Stimulated activated CD4-positive, alpha-beta T cell treated with anti-CD3 and anti-CD28 coated beads, TNF-alpha, amount 100 ng/mL, for 1 hour (primary cell): ENCODE measurements at places on chromosomes 11 and 22.

GRCh38 chr11:72430741-72431570 lies 3.4 kb downstream of the CLPB start:
- DNase-seq = no peak

DNA sequence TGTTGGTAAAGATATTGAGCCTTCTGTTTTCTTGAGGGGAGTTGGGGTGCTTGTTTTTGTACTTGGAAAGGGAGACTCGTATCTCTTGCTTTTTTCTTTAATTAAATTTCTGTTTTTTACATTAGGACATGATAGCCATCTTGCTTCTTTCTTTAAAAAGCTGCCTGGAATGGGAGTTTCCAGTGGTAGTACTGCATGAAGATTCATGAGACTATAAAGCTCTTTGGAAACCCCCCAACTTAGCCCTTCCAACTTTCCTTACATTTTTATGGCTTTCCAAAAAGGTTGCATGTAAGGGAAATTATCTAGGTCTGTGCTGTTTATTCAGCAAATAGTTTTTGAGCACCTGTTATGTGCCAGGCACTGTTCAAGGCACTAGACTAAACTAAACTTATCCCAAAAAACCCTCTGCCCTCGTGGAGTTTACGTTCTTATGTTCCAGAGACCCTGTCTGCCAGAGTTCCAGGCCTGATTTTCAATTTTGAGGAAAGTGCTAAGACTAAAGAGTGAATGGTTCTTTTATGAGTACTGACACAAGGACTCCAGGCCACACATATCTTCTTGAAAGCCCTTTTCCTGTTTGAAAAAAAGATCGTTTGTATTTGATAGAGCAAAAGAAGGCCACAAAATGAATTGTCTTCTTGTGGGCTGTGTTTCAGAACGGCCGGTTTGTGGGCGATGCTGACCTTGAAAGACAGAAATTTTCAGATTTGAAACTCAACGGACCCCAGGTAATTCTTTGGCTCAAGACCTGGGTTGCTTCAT lies 31.9 kb downstream of the CTNND1 start:
- no peak for DNase-seq

GRCh38 chr11:70324376-70325115 lies 54.1 kb downstream of the PPFIA1 start:
- no peak for DNase-seq

DNA sequence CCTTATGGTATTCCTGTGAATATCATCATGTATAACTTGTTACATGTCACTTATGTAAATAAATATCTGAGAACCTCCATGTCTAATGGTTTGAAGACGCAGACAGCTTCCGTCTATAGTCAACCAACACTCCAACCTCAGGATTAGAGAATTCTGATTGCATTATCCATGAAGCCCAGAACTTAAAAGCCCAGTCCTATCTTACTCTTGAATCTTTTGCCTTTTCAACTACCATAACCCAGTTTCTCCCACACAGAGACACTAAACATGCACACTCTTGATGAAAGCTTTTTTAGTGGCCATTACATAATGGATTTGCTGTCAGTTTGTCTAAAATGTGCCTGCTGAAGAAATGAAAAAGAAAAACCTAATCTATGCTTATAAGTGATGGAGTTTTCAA lies 1219.2 kb downstream of the LRRC4C start:
- no peak for DNase-seq

DNA sequence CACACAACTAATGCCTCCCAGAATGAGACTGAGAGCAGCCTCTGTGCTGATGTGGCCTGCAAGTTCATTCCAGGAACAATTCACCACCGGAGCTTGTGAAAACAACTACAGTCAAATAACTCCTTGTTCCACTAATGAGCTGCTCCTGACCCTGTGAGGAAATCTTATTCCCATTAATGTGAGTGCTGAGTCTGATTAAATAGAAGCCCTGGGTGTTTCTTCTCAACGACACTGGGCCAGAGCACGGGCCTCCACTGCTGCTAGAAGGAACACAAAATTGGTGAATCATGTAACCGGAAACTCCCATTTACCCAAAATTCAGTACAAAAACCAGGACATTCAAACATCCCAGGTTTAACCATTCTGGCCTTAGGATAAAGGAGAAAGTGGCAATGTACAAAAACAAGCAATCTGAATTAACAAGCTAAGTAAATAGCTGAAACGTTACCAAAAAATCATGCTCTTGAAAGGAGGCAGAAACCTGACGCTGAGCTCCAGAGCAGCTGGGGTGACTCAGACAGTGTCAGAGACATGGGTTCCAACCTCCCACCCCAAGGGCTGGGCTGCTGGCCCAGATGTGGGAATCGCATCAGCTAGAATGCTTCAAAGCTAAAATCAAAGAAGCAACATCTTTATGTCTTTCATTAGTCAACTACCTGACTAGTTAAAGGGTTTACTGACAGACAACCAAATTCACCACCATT lies 26.7 kb downstream of the SERGEF start:
- DNase-seq = no peak

DNA sequence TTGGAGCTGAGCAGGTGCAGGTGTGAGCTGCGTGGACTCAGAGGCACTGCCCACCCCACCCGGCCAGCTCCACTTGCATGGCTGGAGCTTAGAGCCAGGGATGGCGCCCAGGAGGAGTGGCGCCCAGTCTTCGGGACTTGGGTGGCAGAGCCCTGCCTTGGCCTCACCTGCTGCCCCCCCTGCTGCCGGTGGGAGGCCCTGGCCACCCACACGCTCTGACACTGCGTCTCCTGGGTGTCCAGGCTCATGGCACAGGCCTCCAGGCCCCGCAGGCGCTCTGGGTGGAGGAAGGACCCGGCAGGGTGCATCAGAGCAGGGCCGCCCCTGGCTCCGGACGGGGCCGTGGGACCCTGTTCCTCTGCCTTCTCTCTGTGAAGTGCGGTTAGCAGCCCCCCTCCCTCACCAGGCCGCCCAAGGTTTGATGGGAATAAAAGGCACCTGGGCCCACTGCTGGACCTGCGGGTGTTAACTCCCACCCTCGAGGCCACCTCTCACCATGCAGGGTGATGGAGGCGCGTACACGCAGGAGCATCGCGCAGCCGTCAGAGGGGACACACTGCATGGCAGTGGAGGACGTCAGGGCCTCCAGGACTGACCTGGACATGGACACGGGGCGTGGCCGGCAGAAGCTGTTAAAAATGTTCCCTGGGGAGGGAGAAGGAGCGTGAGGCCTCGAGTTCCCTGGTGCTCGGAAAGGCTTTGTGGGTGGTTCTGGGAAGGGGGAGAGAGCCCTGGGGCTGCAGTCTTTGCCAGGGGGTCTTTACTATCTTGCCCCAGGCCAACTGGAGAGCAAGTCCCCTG lies 11.8 kb downstream of the IL17REL start:
- DNase-seq = no peak

DNA sequence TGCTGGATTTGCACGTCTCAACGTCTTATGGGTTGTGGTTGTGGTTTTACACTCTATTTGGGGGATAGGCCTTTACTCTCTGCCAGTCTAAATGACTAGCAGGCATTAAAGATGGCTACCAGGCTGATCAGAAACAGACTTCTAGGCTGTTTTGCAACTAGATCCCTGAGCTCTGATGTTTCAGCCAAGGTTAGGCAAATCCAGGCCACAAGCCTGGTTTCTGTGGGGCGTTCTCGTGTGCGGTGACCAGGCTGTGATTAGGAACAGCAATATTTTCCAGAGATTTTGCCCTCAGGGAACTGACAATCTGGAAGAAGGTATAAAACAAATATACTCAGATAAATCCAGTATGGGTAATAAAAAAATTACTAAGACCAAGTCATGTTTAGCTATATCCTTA lies 502.4 kb downstream of the INSC start:
- DNase-seq = no peak

- no peak for DNase-seq
Measured at GRCh38 chr11:61510974-61511373, 2.4 kb downstream of the LRRC10B start.

- DNase-seq = peak; percentile 41
Measured at GRCh38 chr11:3905080-3905953, 49.9 kb downstream of the STIM1 start.

- DNase-seq = no peak
Measured at GRCh38 chr22:49966041-49966773, 5.6 kb downstream of the PIM3 start.

DNA sequence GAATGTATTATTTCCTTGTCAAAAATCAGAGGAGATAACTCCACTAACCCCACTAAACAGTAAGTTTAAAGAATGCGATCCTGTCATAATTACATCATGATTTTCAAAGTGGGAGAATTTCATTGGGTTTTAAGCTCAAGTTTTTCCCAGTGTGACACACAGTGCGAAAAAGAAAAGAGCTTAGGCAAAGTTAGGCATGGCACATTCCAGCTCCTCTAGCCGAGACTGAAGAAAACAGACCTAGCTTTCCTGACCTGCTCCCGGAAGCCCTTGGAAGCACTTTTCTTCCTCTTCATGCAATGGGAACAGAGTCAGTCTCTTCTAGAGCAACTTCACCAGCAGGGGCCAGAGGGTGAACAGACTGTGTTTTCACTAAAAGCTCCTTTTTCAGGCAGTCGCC lies 76.6 kb upstream of the AKIP1 start:
- DNase-seq = no peak

- no peak for DNase-seq
Measured at GRCh38 chr22:49243965-49244364, 583.7 kb downstream of the BRD1 start.

DNA sequence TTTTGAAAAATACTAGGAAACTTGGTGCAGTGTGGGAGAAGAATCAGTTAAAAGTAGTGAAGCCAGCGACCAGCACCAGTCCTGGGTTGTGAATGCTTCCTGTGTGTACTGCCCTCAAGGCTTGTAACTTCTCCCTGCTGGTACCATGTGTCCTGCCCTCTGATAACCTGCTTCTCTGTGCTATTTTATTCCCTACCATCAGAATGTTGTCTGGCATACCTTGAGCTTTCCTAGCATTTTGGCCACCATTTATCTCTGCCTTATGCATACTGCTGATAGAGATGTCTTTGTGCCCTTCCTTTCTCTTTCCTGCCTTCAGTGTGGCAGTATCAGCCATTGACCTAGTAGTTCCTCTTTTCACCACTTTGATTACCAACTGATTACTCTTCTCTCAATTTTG lies 2.0 kb downstream of the GTF2H1 start:
- no peak for DNase-seq

- no peak for DNase-seq
Measured at GRCh38 chr11:63767565-63768236, 874 bp downstream of the ZFTA start.

- DNase-seq = no peak
Measured at GRCh38 chr11:91160661-91161060, 937.8 kb upstream of the CHORDC1 start.

GRCh38 chr22:49046546-49047361 lies 780.9 kb downstream of the BRD1 start:
- no peak for DNase-seq

DNA sequence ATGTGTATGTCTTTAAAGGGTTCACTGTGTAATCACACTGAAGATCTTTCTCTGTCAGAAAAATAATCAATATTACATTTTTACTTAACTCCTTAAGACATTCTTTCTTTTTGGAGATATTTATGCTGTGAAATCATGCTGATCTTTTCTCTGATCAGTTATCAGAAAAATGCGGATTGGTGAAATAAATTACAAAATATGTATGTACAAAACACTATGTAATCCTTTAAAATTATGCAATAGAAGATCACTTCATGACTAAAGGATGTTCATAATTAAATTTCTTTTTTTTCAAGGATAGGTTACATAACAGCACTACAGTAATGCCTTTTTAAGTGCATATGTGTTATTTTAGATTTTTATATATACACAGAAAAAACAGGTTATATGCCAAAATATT lies 24.7 kb downstream of the BTBD10 start:
- DNase-seq = no peak

- DNase-seq = no peak
Measured at GRCh38 chr11:70906101-70906500, 346.3 kb downstream of the SHANK2 start.

DNA sequence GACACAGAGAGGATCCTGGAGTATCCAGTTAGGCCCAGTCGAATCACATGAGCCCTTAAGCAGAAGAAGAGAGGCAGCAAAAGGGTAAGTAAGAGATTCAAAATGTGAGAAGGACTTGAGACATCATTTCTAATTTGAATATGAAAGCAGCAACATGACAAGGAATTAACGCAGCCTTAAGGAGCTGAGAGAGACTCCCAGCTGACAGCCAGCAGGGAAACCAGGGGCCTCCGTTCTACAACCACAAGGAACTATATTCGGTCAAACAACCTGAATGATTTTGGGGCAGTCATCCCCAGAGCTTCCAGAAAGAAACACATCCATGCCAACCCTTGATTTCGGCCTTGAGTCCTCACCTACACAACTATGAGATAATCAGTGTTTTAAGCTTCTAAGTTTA lies 189.7 kb upstream of the MTNR1B start:
- no peak for DNase-seq

DNA sequence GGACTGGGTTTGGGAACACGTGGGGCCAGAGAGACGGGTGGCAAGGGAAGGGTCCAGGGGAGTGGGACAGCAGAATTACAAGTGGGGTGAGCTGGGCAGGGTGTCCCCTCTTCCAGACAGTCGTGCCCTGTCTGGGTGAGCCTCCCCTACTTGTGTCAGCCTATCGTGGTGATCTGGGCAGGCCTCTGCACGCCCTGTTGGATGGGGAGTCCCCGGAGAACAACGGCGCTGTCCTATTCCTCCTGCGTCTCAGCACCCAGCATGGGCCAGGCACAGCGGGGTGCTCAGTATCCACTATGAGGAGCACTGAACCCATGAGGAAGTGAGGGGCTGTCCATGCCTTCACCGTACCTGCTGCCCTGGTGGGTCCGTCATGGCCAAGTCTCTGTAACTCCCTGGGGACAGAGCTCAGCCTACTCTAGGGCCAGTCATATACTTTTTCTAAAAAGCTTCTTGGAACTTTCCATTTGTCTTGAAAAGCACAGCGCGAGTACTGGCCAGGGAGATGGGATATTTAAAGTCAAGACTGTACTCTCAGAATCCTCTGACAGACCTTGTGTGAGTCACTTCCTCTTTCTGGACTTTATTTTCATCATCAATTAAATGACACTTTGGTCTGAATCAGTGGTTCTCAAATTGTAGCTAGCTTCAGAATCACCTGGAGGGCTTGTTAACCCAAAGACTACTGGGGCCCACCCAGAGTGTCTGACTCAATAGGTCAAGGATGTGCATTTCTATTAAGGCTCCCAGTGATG lies 81.7 kb upstream of the NECTIN1 start:
- DNase-seq = no peak

- DNase-seq = no peak
Measured at GRCh38 chr11:68354148-68354872, 41.9 kb downstream of the LRP5 start.

GRCh38 chr11:113732092-113732491 lies 26.0 kb upstream of the TMPRSS5 start:
- no peak for DNase-seq

DNA sequence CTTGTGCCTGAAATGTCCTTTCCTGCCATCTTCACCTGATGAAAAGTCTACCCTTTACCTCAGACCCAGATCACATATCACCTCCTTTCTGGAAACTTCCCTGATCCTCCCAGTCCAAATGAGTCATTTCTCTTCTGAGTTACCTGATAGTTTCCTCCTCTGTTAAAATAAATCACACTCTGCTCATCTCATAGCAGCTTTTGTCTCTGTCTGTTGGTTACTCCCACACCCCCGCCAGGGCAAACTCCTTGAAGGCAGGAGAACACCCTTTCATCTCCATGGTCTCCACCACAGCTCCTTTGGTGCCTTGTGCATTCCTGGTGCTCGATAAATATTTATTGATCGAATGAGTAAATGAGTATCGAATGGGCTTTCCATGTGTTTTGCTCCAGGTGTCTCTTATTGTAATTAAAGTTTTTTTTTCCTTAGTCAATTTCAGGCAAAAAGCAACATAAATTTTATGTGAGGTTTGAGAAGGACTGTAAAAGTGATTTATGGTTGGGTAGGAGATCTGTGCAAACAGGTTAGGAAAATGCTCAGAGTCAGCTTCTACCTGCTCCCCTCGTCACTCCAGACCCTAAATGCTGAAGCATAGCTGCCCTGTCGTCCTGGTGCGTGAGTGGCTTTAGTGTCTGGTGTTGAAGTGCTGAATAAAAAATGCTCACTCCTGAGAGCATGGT lies 178.2 kb downstream of the GRIK4 start:
- no peak for DNase-seq
